ENCODE measurements at places on chromosomes 2 and 18.

DNA sequence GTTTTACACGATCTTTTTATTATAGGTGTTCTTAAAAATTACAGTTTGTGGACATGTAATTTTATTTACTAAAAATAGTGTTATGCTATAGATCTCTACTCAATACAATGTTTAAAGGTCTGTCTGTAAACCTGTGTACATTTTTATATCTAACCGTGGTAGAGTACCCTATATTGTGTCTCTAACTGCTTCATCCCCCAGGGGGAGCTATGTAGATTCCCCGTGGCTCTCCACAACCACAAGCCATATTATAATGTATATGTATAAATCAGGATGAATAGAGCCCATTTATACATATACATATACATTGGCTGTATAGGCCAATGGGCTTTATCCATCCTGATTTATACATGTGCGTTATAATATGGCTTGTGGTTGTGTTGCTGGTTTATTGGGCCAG lies 59.4 kb downstream of the ADAM23 start:
- DNase-seq = no peak

- DNase-seq = no peak
These were observed 82.1 kb downstream of the ZBTB7C start for GRCh38 chr18:48326901-48327675.

DNA sequence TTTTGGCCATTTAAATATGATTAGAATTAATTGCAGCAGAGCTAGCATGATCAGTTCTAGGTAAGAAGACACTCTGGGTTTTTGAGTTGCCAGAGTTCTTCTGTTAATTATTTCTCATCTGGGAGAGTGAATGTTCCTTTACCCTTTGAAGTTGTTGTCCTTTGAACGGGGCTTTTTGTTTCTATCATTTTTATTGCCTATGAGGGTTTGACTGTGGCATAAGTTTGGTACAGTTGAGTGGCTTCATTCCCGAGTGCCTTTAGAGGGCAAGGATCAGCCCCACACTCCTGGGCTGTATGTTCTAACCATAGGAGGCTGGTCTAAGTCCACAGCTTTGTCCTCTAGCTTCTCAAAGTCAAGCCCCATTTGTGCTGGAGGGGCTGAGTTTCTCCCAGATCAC lies 804.3 kb downstream of the KCNJ3 start:
- DNase-seq = no peak

DNA sequence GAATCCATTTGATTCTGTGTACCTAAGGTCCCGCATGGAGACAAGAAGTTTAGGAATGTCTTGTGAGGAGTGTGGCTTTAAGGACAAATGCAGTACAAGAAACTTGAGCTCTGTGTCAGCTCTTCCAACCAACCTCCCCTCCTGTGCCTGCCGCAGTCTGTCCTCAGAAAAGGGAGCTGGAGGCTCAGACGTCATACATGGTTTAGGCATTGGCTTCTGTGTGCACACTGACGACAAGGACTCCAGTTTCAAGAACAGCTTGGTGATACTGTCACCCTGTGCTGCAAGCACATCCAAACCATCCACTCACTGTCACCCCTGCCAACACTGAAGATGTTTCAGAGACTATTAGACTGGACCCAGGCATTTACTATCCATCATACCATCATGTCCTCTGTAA lies 470.4 kb downstream of the IRS1 start:
- DNase-seq = no peak

DNA sequence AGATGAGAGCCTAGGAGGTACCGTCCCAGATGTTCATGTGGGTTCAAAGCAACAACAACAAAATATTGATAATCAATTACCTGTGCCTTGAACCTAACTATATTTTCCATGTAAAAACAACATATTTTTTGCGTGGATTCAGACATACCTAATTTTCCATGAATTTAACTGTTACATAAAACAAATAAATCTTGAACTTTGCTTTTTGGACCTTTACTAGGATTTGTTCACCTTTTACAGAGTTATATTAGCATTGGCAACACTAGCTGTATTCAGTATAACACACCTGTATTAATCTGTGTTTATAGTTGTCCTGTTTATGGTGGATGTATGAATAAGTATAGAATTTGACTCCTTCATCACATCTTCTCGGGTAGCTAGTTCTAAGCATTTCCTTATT lies 115.8 kb upstream of the STON1 start:
- no peak for DNase-seq

GRCh38 chr2:172999641-173000386 lies 75.8 kb upstream of the MAP3K20 start:
- peak; percentile 53 for DNase-seq
